ENCODE measurements at places on chromosomes 4 and X.

DNA sequence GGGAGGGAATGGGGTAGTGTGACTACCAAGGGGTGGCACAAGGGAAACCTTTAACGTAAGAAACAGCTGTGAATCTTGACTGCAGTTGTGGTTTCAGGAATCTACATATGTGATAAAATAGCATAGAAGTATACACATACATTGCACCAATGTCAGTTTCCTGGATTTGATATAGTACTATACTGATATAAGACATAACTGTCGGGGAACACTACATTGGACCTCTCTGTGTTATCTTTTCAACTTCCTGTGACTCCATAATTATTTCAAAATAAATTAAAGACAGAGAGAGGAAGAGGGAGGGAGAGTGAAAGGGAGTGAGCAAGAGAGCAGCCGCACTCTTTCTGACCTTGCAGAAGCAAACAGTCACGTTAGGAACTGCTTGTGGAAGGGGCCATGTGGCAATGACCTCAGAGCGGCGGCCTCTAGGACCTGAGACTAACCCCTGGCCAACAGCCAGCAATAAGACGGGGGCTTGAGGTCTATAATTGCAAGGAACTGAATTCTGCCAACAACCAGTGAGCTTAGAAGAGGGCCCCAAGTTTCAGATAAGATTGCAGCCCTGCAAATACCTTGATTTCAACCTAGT, 47.4 kb downstream of the NALF2 start:
- DNase-seq, result no peak

GRCh38 chr4:8280158-8280875, 10.8 kb downstream of the HTRA3 start:
- no peak for DNase-seq

DNA sequence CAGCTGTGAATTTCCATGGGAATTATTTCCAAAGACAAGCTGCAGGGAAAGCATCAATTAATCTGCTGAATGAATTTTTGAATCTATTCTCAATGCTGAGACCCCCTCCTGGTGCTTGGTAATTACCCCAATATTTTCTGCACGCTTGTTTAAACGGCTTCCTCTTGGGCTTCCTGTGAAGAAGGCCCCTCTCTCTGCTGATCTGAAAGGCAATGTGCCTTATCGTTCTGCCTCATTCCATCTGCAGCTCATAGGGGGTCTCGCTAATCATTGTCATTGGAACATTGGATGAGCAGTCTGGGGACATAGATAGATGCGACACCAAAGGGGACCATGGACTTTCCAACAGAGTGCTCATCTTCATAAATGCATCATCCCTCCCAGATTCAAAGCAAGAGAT, 851.6 kb downstream of the PDHA2 start:
- no peak for DNase-seq

- no peak for DNase-seq
These were observed 358.3 kb downstream of the MAGEB5 start for GRCh38 chrX:26574234-26574633.

DNA sequence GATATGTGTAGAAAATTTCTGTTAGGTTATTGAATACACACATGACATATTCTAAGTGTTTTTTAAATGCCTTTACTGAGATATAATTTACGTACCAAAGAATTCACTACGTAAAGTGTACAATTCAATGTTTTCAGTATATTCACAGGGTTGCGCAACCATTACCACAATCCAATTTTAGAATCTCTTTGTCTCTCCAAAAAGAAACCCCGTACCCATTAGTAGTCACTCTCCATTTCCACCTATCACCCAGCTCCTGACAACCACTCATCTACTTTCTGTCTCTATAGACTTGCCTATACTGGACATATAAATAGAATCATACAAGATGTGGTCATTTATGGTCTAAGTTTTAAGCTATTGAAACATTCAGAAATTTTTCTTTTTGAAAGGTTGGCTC, 53.0 kb upstream of the FBXW7 start:
- no peak for DNase-seq

DNA sequence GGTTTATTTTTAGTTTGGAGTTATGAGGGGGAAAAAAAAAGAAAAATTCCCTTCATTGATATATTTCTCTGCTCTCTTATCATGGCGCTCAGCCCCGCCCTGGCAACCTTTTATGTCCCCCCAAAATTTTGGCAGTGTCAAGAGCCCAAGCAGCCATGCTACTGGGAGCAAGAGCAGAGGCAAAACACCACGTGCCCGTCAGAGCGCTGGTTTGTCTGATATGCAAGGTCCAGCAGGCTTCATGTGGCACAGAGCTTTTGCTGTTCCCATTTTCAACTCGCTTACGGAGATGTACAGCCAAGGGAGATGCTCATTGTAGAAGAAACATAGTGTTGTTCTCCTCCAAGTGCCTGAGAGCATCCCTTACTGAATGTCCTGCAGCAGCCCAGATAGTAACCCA, 27.3 kb downstream of the SLITRK2 start:
- no peak for DNase-seq

- no peak for DNase-seq
These were observed 129.1 kb upstream of the LDB2 start for GRCh38 chr4:17027495-17027894.

DNA sequence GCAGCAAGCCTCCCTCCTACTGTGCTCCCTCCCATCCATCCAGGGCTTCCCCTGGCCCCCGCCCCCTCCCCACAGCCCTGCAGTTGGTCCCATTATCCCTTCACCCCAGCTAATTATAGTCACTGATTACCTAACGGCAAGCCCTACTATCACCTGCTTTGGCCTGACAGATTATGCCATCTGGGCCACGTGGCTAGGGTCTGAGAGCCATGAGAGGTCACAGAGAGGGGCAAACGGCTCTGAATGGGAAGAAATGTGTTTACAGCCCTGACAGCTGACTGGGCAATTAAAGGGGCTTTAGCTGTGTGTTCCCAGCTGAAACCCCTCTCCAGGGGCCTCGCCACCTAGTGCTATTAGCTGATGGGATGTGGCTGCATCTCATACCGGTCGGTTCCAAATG, 134.4 kb upstream of the CPEB2 start:
- no peak for DNase-seq

- DNase-seq, result no peak
These were observed 1035.6 kb downstream of the C4orf33 start for GRCh38 chr4:130131536-130131935.

GRCh38 chr4:94452476-94453371, 982 bp downstream of the PDLIM5 start:
- DNase-seq, result no peak

DNA sequence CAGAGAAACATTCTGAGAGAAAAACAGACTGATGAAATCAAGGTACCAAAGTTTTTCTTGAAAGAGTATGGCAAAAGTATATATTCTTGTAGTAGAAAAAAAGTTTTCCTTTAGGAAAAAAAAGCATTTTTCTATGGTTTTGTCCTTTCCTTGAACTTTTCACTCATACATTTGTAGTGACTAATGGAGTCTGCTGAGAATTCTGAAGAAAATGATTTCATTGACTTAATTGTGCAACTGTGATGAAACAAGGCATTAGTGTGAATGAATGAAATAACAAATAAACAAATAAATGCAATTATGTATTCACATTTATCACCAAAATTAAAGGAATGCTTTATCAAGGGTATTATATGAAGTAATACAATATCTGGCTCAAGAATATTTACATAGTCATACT, 5.7 kb downstream of the CSN1S1 start:
- no peak for DNase-seq

DNA sequence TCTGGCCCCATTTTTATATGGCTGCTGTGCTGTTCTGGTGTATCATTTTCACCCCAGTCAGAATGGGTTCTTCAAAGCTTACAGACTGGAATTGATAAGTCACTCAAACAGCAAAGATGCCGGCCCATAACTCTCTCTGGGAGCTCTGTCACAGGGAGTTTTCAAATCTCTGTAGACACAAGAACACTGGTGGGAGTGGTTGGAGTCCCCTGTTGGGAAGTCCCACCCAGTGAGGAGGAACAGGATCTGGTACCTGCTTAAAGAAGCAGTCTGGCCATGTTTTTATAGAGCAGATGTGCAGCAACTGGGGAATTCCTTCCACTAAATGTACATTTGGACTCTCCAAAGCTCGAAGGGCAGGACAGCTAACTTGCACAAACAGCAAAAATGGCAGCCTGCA, 69.3 kb upstream of the UGT2B7 start:
- no peak for DNase-seq

GRCh38 chrX:26783512-26784225, 567.7 kb downstream of the MAGEB5 start:
- DNase-seq, result no peak

- no peak for DNase-seq
These were observed 67.6 kb upstream of the GUCY1A1 start for GRCh38 chr4:155599085-155599484.

DNA sequence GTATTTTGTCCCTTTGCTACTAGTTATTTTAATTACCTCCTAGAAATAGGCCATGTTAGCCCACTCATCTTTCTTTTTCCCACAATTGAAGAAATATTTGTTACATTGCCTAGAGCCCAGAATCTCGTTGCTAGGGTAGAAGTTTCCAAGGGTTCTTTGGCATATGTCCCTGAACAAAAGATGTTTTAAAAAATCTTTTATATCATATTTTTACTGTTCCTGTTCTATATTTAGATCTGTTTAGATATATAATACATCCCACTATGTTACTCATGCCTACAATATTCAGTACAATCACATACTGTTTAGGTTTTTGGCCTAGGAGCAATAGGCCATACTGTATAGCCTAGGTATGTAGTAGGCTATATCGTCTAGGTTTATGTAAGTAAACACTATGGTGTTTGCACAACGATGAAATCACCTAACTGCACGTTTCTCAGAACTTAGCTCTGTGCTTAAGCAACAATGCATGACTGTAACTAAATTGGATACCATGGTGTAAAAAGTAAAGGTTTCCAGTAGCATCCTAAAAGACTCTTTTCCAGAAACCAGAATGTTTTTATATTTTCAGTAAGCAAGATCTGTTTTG, 236.0 kb upstream of the SLIT2 start:
- DNase-seq, result no peak

DNA sequence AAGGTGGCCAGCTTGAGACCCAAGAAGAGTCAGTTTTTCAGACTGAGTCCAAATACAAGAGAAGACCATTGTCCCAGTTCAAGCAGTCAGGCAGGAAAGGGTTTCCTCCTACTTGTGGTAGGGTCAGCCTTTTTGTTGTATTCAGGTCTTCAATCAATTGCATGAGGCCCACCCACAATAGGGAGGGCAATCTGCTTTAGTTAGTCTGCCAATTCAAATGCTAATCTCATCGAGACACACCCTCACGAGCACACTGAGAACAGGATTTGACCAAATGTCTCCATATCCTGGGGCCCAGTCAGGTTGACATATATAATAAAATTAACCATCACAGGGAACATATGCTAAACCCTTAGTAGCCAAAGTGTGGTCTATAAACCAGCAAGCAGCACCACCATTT, 75.3 kb upstream of the FRMPD3 start:
- no peak for DNase-seq
